ENCODE measurements at places on chromosomes 2 and 18.

GRCh38 chr2:109045505-109045904, 56.5 kb upstream of the EDAR start:
- no peak for DNase-seq

DNA sequence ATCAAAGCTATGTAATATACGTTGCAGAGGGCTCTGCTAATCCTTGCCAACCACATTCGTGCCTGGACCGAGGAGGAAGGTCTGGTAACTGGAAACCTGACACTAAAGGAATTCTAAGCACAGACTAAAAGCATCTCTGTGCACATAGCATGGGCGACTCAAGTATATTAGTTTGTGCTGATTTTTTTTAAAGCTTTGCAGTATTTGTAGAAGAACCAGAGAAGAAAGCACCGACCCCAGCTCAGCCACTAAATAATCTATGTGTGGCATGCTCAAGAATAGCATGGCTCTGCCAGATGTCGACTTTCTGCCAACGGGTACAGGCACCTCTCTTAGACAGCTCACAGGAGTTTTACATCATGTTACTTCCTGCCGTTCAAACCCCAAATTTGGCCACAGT, 73.2 kb upstream of the NRP2 start:
- DNase-seq, result peak; percentile 25

DNA sequence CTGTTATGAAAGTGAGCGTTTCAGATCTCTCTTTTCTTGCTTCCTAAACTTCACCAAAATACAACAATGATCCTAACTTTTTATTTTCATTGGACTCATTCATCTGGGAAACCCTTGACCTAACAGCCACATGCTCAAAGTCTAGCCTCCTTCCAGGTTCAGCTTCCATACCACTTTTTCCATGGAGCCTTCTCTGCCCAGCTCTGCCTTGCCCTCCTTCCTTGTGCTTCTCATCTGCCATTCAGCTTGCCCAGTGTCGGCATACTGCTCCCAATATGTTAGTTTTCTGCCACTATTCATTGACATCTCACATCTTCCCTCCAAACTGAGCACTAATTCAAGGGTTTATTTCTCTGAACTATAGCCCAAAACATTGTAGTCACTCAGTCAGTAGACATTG, 214.7 kb downstream of the RAD51AP2 start:
- DNase-seq, result no peak

DNA sequence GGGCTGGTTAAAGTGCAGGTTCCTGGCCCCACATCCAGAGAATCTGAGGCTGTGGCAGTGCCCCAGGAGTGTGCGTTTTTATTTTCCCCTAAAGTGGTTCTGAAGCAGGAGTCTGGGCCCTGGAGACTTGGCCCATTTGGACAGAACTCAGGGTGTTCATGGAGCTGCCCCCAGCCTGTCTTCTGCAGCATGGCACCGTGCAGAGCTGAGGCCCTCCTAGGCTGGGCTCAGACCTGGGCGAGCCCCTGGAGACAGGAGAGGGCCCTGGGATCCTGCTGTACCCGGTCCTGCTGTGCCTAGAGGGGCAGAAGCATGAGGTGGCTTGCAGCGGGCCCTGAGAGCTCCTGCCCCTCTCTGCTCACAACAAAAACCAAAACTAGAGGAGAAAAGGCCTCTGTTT, 58.8 kb upstream of the B3GNT7 start:
- DNase-seq, result no peak

GRCh38 chr2:180978903-180979748, 1.3 kb upstream of the UBE2E3 start:
- peak; percentile 28 for DNase-seq

DNA sequence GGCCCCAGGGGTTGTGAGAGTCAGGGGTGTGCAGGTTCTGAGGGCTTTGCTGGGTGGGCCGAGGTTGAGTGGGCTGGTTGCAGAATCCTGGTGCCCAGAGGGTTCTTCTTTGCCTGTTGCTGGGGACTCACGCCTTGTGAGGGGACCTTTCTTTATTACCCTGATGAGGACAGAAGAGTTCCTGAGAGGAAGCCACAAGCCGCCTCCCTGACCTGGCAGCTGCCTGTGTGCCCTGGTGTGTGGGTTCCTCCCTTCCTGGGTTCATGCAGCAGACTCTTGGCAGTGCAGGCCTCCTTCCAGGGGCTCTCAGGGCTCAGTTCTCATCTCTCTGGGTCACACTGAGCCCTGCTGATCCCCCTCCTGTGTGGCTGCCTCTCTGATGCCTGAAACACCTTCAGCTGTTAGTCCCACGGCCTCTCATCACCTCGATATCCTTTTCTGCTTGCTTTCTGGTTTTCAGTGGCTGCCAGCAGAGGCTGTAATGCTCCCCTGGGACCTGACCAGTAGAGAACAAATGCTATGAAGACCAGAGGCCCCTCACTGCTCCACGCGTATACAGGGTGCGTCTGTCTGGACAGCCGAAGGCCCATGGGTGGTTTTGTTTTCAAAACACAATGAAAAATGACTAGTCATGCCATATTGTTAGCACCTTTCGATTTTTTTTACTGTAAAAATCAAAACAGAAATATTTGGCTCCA, 191.3 kb downstream of the AGAP1 start:
- no peak for DNase-seq

GRCh38 chr2:47720036-47720435, 62.9 kb upstream of the MSH6 start:
- DNase-seq, result no peak

GRCh38 chr2:133836691-133837345, 268.6 kb upstream of the NCKAP5 start:
- no peak for DNase-seq

DNA sequence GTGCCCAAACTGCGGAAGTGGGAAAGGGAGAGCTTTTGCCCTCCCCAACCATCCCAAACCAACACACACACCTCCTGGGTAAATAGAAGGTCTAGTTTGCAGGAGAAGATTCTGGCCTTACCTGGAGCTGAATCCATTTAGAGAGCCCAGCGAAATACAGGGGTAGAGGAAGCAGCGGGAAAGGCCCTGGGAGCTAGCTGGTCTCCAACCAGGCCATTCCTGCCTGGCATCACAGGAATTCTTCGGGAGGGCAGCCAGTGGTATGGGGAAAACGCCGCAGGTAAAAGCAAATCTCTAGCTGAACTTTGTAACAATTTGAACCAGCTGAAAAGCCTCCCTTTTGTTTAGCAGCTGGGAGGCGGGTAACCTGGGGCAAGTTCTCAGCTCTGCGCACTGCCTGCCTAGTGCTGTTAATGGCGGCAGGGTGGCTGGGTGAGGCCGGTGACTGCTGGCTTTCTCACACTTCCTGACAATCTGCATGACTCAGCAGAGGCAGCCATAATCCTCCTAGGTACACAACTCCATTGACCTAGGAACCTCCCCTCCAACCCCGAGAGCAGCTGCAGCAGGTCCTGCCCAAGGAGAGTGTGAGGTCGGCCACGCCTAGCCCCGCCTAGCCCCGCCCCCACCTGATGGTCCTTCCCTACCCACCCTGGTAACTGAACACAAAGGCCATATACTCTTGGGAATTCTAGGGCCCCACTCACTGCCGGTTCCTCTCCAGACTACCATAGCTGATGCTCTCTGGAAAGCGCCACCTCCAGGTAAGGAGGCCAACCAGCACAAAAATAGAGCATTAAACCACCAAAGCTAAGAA, 483.8 kb upstream of the REG3G start:
- DNase-seq, result no peak

GRCh38 chr2:174339561-174340399, 5.0 kb downstream of the SP9 start:
- no peak for DNase-seq

- no peak for DNase-seq
Observed at GRCh38 chr18:25180973-25181548, 170.9 kb downstream of the ZNF521 start.

GRCh38 chr2:25112113-25112512, 56.3 kb downstream of the POMC start:
- DNase-seq, result no peak

GRCh38 chr18:46169464-46169941, 65.3 kb downstream of the HAUS1 start:
- no peak for DNase-seq

GRCh38 chr2:217945530-217945929, 57.3 kb downstream of the TNS1 start:
- no peak for DNase-seq

DNA sequence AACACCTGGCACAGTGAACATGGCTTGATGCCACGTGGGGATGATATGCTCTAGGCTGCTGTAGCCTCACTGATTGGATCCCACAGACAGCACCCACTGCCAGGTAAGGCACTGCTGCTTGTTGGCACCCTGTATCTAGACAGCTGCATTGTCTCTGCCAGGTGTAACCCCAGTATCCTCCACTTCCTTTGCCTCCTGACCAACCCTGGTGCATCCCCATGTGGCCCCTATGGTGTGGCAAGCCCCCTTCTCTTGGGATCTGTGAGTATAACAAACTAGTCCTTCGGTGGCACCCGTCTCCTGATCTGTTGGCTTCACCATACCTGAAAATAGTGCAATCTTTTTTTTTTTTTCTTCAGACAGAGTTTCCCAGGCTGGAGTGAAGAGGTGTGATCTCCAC, 11.1 kb downstream of the TEX51 start:
- no peak for DNase-seq

GRCh38 chr18:23935804-23936203, 78.8 kb upstream of the TTC39C start:
- no peak for DNase-seq

- no peak for DNase-seq
Observed at GRCh38 chr18:79770501-79770815, 27.3 kb upstream of the KCNG2 start.

GRCh38 chr2:101961338-101962191, 30.2 kb upstream of the IL1R2 start:
- peak; percentile 74 for DNase-seq

- no peak for DNase-seq
Observed at GRCh38 chr2:72325592-72326422, 178.1 kb upstream of the CYP26B1 start.

DNA sequence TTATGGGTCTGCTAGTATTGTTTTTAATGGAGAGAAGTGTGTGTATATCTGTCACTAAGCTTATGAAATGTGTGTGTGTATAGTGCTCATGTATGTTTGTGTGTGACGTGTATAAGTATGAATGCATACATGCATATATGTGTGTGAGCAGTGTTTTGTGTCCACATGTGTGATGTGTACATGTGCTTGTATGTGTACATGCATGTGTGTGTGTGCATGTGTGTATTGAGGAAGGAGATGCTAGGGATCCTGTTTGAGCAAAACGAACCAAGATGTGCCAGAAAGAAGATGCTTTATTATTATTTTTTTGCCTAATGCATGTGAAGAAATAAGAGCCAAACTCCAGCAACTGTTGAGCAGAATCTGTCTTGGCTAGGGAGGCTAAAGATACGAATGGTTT, 301.3 kb upstream of the SKOR2 start:
- DNase-seq, result no peak

DNA sequence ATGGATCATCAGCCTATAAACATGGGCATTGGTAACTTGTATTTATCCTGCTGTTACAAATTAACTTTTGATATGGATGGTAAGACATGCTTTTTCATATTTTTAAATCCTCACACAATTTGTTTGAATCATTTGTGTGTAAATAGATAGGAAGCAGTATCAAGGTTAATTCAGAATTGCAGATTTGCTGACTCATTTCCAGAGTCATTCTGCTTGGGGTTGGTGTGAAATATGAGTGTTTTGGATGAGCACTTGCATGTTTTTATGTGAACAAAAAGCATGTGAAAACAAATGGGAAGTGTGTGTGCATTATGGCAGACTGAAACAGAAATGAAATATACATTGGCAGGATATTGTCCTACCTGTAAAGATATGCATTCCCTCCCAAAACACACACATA, 11.8 kb downstream of the CCDC85A start:
- no peak for DNase-seq

- DNase-seq, result no peak
Observed at GRCh38 chr2:229296536-229296935, 25.4 kb upstream of the PID1 start.

DNA sequence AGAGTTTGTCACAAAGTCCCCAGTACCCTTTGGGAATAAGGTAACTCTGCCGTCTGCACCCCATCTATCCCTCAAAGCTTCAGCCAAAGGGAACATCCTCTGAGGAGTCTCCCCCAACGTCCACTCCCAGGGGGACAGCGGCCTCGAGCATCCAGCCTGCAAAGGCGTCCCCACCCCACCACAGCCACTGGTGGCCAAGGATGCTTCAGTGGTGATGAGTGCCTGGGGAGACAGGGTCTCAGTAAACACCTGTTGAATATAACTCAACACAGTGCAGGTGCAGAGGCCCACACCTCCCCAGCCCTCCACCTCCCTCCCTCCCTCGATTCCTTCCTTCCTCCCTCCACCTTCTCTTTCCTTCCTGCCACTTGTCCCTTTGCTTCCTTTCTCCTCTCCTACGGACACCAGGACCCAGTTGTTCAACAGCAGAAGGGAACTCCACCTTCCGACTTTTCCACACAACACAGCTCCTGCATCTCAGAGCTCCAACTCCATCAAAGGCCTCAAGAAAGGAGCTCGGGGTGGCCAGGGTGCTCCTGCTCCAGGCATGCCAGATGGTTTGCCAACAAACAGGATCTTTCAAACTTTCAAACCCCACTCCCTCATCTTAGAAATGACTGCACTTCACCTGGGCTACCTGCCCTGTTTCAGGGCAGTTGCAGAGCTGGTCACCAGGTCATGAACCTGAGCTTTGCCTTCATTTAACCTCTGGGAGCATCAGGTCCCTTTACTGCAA, 87.8 kb upstream of the SNTG2 start:
- DNase-seq, result no peak

GRCh38 chr2:240790370-240791220, 29.4 kb downstream of the KIF1A start:
- no peak for DNase-seq

- no peak for DNase-seq
Observed at GRCh38 chr2:19802086-19802841, 99.5 kb downstream of the TTC32 start.

DNA sequence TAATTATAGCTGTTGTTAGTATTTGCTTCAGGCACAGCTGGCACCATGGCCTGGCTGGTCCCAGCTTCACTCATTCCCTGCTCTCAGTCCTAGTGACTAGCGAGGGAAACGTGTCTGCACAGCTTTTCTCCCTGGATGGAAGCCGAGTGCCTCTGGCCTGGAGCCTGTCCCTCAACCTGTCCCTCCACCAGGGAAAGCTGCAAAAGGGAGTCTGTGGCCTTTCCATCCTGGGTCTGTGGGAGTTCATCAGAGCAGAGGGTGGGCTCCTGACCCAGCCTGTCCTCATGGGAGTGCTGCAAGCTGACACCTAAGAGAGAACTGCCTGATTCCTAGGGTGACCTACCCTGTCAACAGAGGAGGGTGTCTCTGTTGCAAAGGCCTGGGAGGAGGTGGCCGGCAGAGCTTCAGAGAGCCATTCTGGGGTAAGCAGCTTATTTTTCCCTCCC, 118.3 kb downstream of the CAPN13 start:
- no peak for DNase-seq

GRCh38 chr2:117646099-117646498, 168.4 kb upstream of the DDX18 start:
- DNase-seq, result no peak

GRCh38 chr2:15668611-15669305, 77.1 kb downstream of the DDX1 start:
- no peak for DNase-seq

- no peak for DNase-seq
Observed at GRCh38 chr18:73366713-73367112, 498.9 kb upstream of the NETO1 start.

GRCh38 chr2:138779781-138780445, at the start of gene NXPH2:
TSS of gene NXPH2 (minus strand) at chr2:138780390. CDS start at chr2:138780241, 149 bp downstream.
- DNase-seq, result no peak

All from skin of body (tissue), 3 donors.